NCI-H1694 treated with DMSO at 0.1 percent for 48 hours (cell line): ENCODE measurements at places on chromosomes 1 and 21.

- DNase-seq: peak; percentile 40
Observed at GRCh38 chr1:245060684-245061374, 94.0 kb upstream of the KIF26B start.

- no peak for DNase-seq
Observed at GRCh38 chr1:10451287-10451686, 1.5 kb downstream of the CORT start.

GRCh38 chr21:15363921-15364320, 299.1 kb upstream of the NRIP1 start:
- DNase-seq: no peak

GRCh38 chr1:56472860-56473259, 106.5 kb downstream of the PLPP3 start:
- no peak for DNase-seq

DNA sequence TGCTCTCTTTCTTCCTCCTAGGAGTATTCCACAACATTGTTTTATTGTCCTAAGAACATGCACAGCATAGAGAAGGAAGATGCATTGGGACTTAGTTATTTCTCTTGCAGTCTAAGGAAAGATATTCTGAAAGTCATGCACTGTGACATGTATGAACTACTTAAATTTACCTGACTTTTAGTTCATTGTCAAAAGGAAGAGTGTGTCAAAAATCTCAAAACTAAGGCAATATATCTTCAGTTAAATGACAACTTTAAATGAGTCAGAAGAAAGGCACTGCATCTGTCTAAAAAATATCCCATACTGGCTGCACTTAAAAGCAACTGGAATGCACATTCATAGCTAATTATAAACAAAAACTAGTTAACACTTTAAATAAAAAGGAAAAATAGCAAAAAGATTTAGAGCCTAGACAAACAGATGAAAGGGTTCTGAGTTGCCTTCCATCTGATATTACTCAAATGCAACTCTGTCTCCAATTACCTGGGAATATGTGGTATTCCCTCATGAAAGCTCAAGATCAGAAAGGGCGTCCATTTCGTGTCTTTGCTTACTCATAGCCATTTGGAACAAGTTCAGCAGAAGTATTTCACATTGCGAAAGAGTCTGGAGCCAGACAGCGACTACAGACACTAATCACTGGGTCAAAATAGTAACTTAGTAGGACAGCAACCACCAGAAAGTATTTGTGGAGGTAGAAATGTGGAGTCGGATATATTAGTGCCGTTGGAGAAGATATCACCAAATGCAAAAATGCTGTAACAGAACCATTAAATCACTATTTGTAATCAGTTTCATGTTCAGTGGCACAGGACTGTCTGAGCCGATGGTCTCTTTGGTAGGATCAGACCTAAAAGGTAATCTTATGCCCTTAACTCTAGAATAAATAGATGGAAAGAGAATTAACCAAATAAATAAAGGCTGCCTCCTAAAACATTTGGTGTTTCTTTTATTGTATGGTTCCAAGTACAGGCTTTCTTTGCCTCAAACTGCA, 225.7 kb downstream of the GREM2 start:
- DNase-seq: no peak

GRCh38 chr1:91572044-91572443, 71.4 kb downstream of the CDC7 start:
- DNase-seq: no peak

DNA sequence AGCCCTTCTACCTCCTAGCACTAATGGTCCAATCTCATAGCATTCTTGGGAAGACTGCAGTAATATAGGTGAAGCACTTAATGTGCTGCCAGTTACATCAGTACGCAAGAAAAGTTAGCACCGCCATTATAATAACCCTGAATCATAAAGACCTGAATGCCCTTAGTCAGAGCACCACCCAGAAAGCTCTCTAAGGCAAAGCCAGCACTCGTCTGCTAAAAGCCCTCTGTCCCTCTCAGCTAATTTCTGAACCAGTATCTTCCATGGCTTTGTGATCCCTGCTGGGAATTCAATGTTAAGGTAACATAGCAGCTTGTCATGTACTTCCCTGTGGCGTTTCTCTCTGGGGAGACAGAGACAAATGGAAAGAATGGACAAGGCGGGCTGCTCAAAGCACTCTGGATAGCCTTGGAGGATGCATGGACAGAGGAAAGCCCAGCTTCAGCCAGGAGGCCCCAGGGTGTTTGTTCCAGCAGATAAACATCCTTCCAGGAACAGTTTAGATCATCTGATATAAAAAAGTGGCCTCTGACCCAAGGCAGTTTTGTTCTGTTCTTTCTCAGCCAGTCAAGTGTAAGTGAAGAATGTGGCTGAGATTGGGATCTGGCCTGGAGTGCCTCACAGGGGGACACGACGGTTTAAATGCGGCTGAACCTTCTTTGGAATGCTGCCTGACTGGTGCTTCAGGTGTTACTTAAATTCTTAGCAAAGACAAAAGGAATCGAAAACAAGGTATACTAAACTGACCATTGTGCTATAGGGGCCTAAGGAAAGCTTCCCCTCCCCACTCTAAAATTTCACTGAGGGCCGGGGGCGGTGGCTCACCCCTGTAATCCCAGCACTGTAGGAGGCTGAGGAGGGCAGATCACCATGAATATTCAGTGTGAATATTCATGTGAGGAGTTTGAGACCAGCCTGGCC, 58.1 kb upstream of the VTCN1 start:
- DNase-seq: no peak

DNA sequence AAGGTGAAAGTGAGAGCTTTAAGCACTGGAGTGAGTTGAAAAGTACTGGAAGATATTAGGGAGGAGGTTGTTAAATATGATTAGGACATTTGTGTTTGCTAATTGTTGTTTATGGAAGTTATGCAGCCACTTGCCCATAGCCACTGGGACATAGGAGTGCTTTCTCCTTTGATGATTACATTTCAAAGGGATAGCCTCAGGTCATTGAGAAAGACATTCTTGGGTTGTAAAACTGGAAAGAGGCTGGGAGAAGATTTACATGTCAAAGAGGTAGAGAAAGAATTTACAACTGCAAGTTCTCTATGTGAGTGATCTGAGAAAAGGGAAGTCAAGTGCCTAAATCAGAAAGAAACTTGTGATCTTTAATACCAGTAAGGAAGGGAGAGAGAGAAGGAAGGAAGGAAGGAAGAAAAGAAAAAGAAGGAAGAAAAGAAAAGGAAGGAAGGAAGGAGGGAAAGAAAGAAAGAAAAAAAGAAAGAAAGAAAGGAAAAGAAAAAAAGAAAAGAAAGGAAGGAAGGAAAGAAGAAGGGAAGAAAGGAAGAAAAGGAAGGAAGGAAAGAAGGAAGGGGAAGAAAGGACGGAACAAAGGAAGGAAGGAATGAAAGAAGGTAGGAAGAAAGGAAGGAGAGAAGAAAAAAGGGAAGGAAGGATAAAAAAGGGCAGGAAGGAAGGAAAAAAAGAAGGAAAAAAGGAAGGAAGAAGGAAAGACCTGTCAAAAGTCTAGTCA, 284.6 kb upstream of the DPYD start:
- no peak for DNase-seq

GRCh38 chr1:197761654-197762053, 13.6 kb downstream of the DENND1B start:
- DNase-seq: no peak

GRCh38 chr21:42722808-42723473, 69.5 kb downstream of the PDE9A start:
- no peak for DNase-seq

DNA sequence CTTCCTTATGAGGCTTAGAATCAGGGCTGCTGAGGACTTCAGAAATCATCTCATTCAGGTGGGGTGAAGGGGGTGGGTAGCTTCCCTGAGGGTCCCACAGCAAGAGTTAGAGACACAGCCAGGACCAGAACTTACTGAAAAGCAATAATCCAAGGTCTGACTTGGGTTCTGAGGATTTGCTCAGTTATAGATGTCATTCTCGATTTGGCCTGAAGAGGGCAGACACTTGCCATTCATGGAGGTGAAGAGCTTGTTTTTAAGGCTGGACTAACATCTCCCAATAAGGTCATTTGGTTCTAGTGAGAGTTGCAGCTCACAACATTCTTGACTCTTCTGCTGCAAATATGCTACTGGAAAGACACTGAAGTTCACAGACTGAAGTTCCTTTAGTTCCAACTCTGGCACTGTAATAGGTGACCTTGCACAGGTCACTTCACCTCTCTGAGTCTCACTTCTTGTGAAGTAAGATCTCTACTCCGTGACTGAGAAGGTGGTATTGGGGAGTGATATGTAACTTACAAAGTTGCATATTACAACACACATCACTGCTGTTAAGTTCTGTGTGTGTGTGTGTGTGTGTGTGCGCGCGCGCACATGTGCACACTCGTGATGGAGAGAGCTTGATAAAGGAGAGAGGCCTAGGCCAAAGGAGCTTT, 69.8 kb upstream of the DIRAS3 start:
- peak; percentile 70 for DNase-seq

GRCh38 chr1:187264995-187265602, 436.4 kb downstream of the PLA2G4A start:
- peak; percentile 75 for DNase-seq

DNA sequence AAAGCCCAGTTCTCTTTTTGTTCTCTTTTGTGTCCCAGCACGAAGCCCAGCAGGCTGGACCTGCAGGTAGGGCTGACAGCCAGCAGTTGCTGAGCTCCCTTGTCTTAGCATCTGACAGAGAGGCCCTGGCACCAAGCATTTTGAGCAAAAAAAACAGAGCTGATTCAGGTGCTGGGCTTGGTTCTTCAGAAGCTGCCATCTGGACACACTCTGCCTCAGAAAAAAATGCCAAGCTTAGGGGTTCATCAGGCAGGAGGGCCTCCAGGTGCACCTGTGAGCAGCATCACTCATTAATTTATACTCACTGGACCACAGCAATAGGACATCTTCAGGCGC, 167.1 kb upstream of the PLD5 start:
- no peak for DNase-seq

GRCh38 chr21:27418346-27418745, 451.5 kb upstream of the ADAMTS5 start:
- DNase-seq: no peak

DNA sequence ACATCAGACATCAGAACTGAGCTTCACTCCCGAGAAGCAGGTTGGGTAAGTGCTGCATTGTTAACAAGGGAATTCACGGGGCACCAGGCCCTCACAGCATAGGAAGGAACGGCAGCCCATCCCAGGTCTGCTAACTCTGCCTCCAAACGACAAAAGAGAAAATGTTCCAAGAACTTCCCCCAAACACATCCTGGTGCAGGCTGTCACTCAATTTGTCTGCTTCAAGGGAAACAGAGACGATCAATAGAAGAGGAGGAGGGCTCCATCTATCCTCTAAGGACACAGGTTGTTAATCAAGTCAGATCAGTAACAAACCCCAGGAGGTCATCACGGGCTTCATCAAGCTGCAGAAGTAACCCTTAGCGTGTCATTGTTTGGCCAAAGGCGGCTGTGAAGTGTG, 3.5 kb upstream of the TSPEAR start:
- DNase-seq: no peak

GRCh38 chr1:22688466-22688865, 22.2 kb upstream of the EPHB2 start:
- no peak for DNase-seq

- DNase-seq: no peak
Observed at GRCh38 chr1:26044414-26044813, 1.5 kb downstream of the SLC30A2 start.

- no peak for DNase-seq
Observed at GRCh38 chr1:205188098-205188497, 23.4 kb downstream of the DSTYK start.

DNA sequence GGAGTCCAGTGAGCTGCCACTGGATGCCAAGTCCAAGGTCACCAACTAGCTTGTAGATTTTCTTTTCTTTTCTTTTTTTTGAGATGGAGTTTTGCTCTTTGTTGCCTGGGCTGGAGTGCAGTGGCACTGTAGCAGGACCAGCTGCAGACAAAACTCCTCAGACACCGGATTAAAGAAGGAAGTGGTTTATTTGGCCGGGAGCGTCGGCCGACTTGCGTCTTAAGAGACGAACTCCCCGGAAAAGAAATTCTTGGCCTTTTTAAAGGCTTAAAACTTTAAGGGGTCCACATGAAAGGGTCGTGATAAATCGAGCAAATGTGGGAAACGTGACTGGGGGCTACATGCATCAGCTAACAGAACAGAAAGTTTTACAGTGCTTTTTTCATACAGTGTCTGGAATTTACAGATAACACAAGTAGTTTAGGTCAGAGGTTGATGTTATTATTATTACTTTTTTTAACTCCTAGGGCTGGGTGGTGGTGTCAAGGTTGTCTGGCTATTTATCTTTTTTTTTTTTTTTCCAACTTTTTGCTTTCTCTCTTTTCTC, 36.4 kb upstream of the CFAP126 start:
- no peak for DNase-seq

- no peak for DNase-seq
Observed at GRCh38 chr21:18468790-18469189, 65.2 kb upstream of the TMPRSS15 start.

DNA sequence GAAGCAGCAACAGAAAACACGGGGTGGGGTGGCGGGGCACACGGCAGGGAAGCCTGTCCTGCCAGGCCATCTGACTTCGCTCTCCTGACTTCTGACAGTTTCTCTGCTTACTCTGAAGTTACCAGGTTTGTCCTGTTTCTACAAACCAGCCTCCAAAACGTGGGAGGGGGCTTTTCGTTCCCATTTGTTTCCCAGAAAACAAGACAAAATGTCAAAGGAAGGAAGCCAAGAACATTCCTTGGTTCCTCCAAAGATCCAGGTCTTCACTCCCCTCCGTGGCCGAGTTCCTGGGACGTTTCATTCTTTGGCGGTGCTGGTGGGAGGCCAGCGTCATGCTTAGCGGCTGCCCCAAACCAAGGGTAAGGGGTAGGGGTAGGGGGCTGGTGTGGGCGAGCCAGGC, 49.6 kb downstream of the MEGF6 start:
- no peak for DNase-seq

DNA sequence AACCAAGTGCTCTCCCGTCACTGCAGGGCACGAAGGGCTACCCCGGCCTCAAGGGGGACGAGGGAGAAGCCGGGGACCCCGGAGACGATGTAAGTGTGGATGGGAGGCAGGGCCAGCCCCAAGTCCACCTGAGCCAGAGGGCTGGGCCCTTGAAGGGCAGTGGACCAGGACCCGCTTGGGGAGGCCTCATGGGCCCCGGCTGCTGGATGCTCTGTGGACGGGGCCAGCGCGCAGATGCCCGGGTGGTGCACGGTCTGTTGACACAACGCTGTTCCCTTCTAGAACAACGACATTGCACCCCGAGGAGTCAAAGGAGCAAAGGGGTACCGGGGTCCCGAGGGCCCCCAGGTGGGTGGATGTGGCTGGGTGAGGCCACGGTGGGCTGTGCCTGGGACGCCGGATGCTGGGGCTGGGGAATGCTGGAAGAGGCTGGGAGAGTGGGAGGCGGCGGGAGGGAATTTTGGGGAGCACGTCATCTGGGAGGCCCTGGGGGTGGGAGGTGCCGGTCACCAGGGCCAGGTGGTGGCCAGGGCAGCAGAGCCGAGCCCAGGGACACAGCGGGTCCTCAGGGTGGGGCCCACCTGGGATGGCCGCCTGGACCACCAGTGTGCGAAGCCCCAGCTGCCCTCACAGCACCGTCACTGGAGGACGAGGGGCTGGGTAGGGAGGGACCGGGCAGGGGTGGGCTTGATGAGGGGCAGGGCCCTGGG, 17.5 kb downstream of the COL6A1 start:
- DNase-seq: no peak
